ENCODE measurements at places on chromosomes 4 and X.

GRCh38 chr4:7596918-7597606 is 162.3 kb upstream of the PSAPL1 start:
- no peak for DNase-seq

DNA sequence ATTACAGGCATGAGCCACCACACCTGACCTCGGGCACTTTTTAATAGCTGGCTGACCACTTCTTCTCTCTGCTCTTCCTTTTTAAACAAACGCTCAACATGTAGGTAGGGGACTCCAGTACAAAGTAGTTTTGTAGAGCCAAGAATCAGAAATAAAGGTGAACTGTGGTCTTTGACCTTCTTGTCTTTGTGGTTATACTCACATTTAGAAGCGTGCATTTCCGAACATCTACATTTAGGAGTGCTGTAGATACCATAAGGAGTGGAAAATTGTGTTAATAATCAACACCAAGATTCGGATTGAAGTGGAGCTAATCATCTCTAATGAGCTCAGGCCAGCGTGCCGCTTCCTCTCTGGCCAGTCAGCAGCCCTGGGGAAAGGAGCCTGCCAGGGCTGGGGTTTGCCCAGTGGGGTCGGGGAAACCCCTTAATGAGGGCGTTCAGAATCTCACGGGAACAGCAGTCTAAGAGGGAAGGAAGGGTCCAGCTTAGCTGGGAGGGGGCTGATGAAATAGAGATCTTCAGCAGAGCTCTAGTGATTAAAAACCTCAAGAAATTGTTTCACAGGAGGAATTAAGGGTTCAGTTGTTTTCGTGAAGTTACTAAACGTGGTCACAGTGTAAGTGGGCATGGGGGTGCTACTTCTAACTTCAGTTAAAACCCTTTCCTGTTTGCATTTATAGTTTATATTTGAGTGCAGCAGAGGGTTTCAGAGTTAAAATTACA is 81.2 kb downstream of the GAB1 start:
- no peak for DNase-seq

DNA sequence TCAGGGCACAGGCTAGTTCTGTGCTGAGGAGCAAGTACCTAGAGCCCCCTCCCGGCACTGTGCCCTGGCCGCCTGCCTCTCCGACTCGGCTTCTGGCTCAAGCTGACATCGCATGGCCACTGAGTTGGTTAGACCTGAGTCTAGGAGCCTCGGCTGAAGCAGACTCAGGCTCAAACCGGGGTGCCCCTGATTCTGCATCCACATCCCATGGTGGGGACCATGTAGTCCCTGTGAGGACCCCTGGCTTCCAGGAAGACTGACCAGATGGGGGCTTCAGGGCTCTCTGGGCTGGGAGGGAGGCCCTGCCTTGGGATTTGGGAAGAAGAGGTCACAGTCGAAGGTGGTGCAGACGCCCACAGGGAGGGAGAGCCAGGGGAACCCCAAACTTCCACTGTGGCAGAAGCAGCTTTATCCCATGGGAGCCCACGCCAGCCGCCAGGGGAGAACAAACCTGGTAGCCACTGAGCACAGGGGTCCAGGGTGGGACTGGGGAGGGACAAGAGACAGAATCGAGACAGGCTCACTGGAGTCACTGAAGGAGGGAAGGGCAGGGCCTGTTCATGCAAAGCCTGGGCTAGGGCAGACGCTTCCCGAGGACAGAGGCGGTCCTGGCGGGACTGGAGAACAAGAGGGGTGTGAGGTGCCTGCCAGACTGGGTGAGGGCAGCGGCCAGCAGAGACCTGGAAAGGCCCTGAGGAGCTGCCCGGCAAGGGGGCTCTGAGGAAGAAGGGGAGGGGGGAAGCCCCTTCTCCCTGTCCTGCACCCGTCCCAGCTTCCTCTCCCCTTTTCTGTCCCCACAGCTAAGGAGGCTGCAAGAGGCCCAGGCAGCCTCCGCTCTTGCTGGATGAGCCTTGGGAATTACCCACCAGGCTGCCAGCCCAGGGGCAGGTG is 1.1 kb downstream of the PDE6B start:
- DNase-seq = no peak

GRCh38 chr4:76198411-76199237 is 15.0 kb downstream of the SCARB2 start:
- DNase-seq = no peak

DNA sequence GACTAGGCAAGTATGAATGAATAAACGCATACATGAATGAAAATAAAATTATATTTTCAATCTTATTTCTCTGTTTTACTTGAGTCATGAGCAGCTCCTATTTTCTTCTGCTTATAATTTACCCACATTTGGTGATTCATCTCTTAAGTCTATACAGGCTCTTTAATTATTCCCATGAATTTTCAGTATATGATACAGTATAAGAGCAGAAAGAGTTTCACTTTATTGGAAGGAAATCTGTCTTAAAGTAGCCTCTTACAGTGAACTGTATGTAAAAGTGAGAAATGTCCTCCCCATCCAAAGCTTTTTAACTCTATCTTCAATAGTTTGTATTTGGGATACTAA is 50.8 kb downstream of the TMEM165 start:
- no peak for DNase-seq

DNA sequence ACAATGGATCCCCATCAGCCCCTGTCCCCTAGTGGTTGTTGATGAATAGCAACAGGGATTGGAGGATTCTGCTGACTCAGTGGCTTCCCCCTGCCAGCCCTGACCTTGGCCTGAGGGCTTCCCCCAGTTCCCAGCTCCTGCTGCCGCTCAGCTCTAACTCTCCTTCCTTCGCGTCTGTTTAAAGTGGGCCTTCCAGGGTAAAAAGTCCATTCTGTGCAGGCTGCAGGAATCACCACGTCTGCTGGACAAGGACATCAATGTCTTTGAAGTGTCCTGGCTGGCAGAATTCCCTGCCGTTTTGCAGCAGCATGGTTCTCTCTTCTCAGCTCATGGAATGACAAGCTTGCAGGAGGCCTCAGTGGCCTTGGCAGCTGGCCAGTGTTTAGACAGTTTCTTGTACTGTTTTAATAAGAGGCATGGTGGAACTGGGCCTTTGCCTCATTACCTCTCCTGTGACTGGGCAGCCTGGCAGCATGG is 152.5 kb upstream of the STX18 start:
- DNase-seq = no peak

DNA sequence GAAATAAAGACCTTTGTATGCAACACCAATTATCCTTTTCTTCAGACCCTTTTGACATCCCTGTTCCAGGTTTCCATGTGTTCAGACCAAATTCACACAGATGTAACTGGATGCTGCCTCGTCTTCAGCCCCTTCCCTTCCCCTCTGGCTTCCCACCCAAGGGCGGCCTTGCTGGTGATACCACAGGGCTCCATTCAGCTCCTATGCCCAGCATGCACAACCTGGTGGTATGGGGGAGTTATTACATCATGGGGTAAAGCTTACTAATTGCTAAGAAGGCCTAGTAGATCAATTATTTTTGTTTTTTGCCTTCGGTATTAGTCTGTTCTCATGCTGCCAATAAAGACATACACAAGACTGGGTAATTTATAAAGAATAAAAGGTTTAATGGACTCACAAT is 317.0 kb upstream of the CXXC4 start:
- no peak for DNase-seq

GRCh38 chr4:3819210-3819919 is 53.2 kb downstream of the ADRA2C start:
- no peak for DNase-seq
